ENCODE measurements at places on chromosomes 1 and 21.

DNA sequence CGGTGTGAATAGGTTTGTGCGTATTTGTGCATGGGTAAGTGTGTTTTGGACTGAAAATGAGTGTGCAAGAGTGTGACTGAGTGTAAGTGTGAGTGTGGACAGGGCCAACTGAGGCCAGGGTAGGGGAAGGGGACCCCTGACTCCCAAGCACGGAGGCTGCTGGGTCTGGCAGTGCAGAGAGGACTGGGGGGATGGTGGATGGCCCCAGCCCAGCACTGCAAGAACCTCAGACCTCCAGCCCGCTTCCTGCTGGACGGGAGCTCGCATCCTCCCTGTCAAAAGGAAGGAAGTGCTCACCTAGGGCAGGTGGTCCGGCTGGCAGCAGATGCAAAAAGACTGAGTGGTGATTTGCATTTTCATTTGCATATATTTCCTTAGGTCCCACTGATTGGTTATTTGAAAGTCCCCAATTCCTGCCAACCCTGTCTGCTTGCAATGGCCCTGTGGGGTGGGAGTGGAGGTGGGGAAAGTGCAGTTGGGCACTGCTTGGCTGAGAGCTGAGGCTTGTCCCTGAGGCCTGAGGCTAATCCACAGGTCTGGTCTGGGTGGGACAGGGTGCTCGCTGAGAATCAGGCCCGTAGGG is 42.8 kb upstream of the CASZ1 start:
- no peak for DNase-seq

DNA sequence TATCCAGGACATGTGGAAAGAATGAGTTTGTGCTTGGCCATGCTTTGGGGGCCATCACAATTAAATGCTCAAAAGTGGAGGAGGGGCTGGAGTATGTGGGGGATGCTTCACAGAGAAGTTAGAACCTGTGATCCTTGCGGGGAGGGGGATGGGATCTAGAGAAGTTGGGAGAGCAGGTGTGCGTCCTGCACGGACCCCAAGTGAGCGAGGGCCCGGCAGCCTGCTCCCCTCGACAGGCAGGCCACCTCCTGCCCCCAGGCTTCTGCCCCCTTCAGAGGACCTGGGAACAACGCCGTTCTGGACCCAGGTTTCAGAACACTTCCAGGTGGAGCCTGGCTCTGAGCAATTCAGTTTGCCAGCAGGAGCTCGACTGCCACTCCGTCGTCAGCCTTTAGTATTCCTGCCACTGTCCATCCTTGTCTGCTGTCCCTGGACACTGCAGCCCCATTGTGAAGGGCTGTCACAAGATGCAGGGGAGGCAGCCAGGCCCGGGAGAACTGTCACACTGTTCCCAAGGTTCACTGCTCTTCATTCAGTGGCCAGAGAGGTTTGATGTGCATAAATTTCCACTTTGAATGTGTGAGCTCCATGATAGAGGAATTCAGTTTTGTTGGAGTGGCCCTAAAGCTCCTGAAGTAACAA is 112.2 kb downstream of the DHRS3 start:
- DNase-seq: no peak

DNA sequence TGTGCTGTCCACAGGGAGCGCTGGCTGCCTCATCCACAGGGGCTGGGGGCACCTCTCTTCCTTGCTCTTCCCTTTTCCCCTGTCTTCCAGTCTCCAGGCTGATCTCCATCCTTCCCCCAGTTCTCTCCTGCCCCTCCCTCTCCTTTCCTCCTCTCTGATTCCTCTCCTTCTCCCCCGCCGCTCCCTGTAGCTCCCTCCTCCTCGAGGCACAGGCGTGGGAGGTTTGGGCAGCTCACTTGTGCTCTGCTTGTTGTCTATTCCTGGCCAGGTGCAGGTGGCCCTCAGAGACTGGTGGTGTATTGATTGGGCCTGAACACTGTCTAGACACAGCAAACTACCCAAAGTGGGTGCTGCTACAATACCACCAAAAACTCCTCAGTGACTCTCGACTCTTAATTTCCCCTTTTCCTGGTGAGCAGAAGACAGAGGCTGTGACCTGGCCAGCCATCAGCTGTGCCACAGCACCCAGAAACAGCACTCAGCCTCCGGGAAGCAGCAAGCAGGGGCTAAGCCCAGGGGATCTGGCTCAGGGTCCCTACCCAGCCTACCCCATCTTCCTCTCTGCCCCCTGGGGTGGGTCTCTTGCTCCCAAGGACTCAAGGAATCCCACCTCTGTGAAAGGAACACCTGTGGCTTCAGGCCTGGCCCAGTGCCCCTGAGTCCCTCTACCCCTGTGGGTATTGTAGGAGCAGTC is 93.3 kb downstream of the DDX20 start:
- DNase-seq: no peak

DNA sequence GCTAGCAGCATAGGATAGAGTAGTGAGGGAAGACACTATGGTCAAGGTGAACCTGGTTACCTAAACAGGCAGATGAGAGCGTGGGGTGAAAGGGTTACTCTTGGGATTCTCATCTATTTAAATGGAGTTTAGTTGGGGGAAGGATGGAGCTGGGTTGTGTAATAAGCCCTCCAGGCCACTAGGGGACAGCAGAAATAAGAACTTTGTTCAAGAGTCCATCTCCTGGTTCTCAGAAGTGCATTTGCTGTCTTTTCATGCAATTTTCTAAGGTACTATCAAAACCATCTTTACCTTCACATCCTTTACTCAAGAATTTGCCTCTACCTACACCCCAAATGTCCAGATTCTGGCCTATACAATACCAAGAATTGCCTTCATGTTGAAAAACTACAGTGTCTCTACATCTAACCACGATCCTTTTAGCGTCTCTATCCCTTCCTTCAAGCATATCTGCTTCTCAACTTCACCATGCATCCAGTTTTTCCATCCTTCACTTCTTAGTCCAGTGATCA is 28.0 kb downstream of the SLAMF1 start:
- DNase-seq: no peak

DNA sequence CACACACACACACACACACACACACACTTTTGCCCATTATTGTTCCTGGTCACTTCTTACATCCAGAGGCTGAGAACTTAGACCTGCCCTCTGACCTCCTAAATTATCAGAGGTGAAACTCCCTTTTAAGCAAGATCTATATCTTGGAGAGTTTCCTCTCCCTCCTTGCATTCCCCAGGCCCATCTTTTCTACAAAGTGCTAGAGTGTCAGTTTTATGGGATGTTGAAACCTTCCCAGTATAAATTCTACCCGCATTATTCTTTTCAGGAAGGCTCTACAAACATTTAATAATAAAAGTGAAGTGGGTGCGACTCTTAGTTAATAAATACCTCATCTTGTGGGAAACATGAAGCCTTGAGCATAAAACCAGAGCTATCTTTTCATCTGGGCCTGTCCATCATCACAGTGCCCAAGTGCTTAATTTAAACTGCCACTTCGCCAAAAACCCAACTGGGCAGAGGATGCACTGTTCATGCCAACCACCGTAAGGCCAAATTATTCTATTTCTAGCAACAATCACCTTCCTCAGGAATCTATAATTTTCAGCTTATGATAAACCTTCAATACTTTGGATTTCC is 458.2 kb upstream of the RUNX1 start:
- no peak for DNase-seq

DNA sequence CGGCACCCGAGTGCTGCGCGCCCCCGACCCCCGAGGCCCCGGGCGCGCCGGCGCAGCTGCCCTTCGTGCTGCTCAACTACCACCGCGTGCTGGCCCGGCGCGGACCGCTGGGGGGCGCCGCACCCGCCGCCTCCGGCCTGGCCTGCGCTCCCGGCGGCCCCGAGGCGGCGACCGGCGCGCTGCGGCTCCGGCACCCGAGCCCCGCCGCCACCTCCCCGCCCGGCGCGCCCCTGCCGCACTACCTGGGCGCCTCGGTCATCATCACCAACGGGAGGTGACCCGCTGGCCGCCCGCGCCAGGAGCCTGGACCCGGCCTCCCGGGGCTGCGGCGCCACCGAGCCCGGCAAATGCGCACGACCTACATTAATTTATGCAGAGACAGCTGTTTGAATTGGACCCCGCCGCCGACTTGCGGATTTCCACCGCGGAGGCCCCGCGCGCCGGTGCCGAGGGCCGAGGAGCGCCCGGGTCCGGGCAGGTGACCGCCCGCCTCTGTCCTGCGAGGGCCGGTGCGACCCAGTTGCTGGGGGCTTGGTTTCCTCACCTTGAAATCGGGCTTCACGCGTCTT is 49.0 kb downstream of the SIM2 start:
- DNase-seq: no peak

DNA sequence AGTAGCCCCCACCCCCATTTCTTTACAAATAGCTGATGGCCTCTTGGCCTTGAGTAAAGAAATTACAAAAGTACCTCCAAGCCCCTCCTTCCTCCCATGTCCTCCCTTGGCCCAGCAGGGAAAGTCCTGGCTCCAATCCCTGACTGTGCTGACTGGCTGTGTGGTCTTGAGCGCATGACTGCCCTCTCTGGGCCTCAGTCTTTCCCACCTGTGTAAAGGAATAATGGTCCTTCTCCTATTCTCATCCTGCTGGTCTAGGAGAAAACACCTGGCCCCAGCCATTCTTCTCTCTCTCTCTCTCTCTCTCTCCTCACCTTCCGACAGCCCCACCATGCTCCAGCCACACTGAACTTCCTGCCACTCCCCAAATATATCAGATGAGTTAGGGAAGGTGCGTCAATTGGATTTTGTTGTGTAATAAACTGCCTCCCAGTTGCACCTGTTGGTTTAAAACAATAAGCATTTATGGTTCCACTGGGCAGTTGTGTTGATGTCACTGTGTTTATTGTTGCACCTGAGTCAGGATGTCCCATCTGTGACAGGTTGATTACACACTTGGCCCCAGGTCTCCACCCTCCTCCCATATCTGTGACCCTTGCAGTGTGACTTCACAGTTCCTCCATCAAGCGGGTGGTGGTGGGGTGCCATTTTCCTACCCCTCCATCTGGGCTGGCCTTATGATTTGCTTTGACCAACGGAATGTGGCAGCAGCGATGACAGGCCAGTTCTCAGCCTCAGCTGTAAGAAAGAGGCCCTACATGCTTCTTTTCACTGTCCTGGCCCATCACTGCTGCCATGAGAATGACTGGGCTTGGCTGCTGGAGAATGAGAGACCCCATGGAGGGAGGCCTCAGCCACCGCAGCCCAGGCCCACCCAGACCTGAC is 22.3 kb upstream of the LRP8 start:
- DNase-seq: no peak

DNA sequence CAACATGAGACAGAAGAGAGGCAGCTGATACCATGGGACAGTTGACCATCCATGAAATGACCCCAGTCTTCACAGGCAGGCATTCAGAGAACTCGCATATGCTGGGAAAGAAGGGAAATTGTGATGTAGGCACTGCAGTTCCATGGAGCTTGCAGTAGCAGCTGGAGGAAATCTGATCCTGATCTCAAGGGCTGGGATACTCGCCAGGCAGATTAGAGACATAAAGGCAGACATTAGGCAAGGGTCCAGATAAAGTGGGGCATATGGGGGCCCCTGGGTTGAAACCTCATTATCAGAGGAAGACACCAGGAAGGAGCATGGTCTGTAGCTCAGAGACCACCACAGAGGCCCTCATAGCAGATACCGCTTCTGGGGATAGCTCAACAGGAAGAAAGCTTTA is 48.7 kb upstream of the TNR start:
- no peak for DNase-seq

- no peak for DNase-seq
These were observed 10.0 kb upstream of the LEFTY2 start for GRCh38 chr1:225950905-225951497.

GRCh38 chr1:185478877-185479276 is 161.8 kb upstream of the IVNS1ABP start:
- no peak for DNase-seq

GRCh38 chr1:235938709-235939479 is 72.2 kb upstream of the LYST start:
- DNase-seq: no peak

GRCh38 chr1:166350490-166350889 is 183.7 kb upstream of the FAM78B start:
- DNase-seq: no peak

GRCh38 chr1:30686236-30686935 is 37.0 kb downstream of the MATN1 start:
- DNase-seq: no peak

- no peak for DNase-seq
These were observed 199.2 kb downstream of the HLX start for GRCh38 chr1:221078260-221078965.

DNA sequence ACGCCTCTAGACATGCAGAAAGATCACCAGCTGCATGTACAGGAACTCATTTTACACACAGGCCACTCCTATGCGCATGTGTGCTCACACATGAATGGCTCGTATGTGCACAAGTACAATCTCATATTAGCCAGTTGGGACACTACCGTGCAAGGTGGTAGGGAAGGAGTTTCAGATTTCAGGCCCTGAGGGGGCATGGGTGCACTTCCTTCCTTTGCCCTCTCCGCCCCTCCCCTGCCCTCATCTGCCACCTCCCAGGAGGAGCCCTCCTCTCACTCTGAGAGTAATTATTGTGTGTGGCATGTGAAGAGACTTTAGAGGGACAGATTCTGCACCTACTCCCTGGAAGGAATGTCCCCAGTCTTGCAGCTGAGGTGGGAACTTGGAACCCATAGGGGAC is 14.8 kb downstream of the EDN2 start:
- DNase-seq: no peak

DNA sequence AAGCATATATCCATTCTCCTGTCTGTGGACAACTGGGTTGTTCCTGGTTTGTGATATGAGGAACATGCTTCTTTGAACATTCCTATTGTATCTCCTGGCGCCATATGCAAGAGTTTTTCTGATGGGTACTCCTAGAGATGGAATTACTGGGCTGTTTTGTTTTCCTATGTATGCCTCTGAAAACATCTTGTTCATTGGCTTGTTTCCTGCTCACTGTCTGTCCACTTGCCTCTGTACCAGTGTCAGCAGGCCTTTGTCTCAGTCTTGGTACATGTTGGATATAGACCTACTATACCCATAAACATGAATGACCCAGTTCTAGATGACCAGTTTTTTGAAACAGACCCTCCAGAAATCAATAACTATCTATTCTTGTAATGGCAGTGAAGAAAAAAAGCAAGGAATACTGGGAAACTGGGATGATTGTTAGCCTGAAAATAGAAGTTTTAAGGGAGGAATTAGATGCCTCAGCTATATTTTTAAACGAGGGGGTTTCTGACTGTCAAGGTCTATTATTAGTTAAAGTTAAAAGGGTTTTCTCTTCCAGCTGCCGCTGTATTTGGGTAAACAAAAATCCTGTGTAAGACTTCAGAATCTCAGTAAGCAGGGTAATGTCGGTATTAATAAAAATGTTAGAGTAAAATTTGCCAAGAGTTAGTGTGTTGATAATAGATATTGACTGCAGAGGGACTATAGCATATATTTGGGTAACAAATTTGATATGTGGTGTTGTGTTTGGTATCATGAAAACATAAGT is 103.6 kb downstream of the RYR2 start:
- no peak for DNase-seq

- no peak for DNase-seq
These were observed 544.6 kb downstream of the NEGR1 start for GRCh38 chr1:71737768-71738167.

All from activated effector memory CD4-positive, alpha-beta T cell treated with Interleukin-2 at 50 U/mL for 16 hours (primary cell).